ENCODE measurements at places on chromosomes 16 and 17.

GRCh38 chr16:67773569-67774456 is 32.5 kb downstream of the RANBP10 start:
- H3K4me3 ChIP-seq: no peak overlapping the region
- H3K27me3 ChIP-seq: no peaks in the 10 kb centered on the region
- H3K36me3 ChIP-seq: peaks cover 17% of the 10 kb centered on the region
- no peak for DNase-seq

- H3K4me3 ChIP-seq: no peak overlapping the region
- H3K36me3 ChIP-seq: no peaks in the 10 kb centered on the region
- no peak overlapping the region for H3K27ac ChIP-seq
- H3K4me1 ChIP-seq: peaks cover 4% of the 10 kb centered on the region
Measured at GRCh38 chr17:79959042-79959441, 76.6 kb downstream of the TBC1D16 start.

DNA sequence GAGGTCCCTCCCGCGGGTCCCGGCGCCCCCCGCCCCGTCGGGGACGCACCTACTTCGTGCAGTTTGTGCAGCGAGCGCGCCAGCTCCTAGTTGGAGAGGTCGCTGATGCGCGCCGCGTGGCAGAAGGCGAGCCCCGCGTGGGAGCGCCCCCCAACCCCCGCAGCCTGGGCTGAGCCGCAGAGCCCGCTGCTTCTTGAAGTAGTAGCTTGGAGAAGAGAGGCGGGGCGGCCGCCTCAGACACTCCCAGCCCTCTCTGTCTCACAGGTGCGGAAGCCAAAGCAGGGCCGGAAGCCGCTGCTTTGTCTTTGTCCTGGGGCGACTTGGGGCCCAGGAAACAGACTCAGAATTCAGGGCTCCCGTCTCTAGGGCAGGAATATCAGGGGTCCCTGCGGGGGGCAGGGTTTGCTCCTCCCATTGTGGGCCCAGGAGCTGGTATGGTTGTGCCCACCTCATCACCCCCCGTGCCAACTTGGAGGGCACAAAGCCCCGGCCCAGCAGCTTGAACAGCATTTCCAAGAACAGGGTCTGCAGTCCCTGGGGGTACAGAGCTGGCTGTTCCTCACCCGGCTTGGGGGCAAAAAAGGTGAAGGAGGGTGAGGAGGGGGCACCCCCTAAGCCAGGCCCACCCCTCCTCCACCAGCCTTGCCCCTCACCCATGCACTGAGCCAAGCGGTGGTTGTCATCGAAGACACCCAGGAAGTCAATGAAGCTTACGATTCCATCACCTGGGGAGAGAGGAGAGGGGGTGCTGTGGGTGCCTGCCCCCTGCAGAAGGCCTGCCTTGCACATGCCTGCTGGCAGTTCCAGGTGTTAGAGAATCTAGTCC is 13.5 kb downstream of the SPATA32 start:
- DNase-seq: peak; percentile 76
- H3K4me3 ChIP-seq: peak overlapping the region; percentile 84
- peaks cover 46% of the 10 kb centered on the region for H3K4me1 ChIP-seq
- no peaks in the 10 kb centered on the region for H3K27me3 ChIP-seq

GRCh38 chr16:4096509-4096908 is 19.7 kb downstream of the ADCY9 start:
- H3K36me3 ChIP-seq: no peaks in the 10 kb centered on the region
- H3K4me3 ChIP-seq: no peak overlapping the region
- peaks cover 2% of the 10 kb centered on the region for H3K4me1 ChIP-seq
- no peak for DNase-seq
- H3K27ac ChIP-seq: no peak overlapping the region
- H3K27me3 ChIP-seq: no peaks in the 10 kb centered on the region

- H3K36me3 ChIP-seq: no peaks in the 10 kb centered on the region
- H3K4me1 ChIP-seq: peaks cover 2% of the 10 kb centered on the region
- no peak overlapping the region for H3K27ac ChIP-seq
- DNase-seq: no peak
Measured at GRCh38 chr16:4938683-4939030, 1.7 kb upstream of the PPL start.

Measured in T-helper 2 cell treated with Interferon-gamma antibody and Interleukin-4, amounts not matched to agents 5 μg/mL and 100 μg/mL, for 36 hours (primary cell).